HCT116 (cell line): ENCODE measurements at places on chromosomes 6 and 20.

- DNase-seq: no peak
Observed at GRCh38 chr6:138662471-138662870, 111.1 kb upstream of the CCDC28A start.

DNA sequence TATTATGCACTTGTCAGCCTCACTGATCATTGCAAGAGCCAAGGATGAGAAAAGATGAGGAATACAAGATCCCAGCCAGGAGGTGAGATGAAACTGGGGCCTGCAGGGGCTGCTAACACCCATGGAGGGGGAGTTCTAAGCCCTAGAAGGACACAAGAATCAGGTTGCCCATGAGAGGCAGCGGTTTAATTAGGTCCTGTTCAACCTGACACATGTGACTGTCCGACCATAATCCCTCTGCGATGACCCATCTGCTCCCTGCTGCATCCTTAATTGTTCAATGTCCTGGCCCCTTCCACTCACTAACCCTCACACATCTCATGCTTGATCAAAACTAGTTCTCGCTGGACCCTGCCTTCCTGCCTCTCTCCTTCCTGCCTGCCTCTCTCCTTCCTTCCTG is 52.2 kb upstream of the NNAT start:
- DNase-seq: no peak

GRCh38 chr6:101276066-101276465 is 117.4 kb upstream of the GRIK2 start:
- DNase-seq: no peak

GRCh38 chr6:118659513-118660217 is 8.3 kb upstream of the CEP85L start:
- no peak for DNase-seq

DNA sequence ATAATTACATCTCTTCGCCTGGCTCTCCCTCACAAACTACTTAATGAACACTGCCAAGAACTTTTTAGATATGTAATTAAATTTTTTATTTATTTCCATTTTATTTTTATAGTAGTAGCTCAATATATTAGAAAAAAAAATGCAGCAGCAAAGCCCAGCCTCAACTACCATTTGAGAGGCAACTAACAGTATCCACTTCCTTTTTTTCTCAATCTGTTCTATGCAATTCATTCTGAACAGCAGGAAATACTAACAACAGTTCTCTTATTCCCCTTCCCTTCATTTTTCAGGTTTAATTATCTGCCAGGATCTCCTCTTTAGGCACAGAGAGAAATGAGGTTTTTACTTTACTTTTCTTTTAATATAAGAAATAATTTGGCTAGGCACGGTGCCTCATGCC is 112.7 kb downstream of the ZNF217 start:
- no peak for DNase-seq

GRCh38 chr20:25464501-25465242 is 57.2 kb downstream of the GINS1 start:
- no peak for DNase-seq

- DNase-seq: no peak
Observed at GRCh38 chr20:41293269-41294037, 24.1 kb downstream of the ZHX3 start.

DNA sequence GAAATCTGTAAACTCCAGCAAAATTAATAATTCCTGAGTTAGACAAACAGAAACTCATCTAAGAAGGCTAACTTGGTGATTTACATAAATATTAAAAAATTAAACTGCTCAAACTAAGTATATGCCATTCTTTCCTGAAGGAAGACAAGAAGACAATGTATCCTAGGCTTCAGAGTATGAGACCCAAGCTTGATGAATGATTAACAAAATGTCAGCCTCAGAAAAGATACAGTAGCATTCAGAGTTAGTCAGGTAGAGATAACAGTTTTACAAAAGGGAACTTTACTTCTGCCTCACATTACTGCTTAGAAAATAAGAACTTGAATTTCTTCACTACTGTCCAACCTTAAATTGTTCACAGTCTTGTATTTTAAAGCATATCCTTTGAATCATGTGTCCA is 12.0 kb downstream of the CSNK2A1 start:
- no peak for DNase-seq
